ENCODE measurements at places on chromosomes 2 and 18.

GRCh38 chr2:195656161-195656858, 716 bp upstream of the SLC39A10 start:
- DNase-seq = no peak

GRCh38 chr2:169018390-169018789, 12.7 kb downstream of the ABCB11 start:
- no peak for DNase-seq

DNA sequence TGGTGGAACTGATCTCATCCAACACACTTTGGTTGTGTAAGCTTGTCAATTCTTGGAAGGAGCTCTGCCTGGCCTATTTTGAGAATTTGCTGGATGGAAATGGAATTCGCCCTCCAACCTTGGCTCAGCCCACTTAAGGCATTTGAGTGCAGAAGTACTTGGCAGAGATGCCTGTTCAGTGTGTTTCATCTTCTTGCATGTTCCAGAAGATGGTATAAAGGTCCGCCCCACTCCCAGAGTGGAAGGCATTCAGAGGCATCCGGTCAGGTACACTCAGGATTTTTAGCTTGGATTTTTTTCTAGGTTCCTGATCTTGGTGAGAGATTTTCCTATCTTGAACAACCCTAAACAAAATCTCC, 61.3 kb upstream of the TXNDC2 start:
- no peak for DNase-seq

DNA sequence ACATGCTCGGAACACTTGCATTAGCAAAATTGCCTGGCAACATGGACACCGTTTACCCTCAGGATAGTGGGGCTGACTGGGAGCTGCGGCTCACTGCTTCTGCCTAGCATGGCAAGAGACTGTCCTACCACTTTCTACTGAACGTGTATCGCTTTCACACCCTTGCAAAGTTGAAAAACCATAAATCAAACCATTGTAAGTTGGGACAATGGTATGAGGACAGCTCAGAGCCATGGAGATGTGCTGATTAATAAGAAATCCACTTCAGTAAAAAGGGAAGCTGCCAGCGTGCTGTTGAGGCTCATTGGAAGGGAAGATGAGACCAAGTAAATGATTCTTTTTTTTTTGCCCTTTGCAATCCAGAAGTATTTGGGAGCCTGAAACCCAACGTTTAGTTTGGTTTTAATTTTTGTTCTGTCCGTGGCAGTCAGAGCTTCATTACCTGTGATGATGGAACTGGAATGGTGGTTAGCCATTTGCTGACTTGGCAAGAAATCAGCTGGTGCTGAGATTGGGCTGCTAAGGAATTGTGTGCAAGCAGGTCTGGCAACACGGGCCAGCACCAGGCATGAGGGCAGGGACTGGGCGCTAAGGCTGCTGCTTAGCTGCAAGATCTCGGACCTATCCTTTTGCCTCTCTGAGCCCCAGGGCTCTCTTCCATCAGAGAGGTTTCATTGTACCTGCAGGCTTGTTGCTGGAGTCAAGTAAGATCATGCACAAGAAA, 75.5 kb upstream of the HS6ST1 start:
- DNase-seq = no peak

- DNase-seq = no peak
Measured at GRCh38 chr18:63002803-63003445, 287.6 kb downstream of the PHLPP1 start.

GRCh38 chr2:58669998-58670397, 428.9 kb upstream of the FANCL start:
- DNase-seq = no peak

DNA sequence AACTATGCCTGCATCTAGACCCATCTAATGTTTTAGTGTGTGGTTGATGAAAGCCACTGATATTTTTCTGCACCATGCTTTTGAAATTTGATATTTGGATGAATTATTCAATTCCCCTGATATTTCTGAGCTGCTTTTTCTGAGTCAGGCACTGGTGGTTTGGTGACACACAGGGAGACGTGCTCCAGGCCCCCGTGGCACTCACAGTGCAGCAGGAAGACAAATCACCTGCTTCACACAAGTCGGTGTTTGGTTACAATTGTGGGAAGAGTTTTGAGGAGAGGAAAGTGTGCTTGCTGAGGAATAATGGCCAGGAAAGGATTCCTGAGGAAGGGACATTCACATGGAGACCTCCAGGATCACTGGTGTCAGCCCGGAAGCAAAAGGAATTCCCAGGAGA, 179.7 kb downstream of the ACKR3 start:
- DNase-seq = no peak

DNA sequence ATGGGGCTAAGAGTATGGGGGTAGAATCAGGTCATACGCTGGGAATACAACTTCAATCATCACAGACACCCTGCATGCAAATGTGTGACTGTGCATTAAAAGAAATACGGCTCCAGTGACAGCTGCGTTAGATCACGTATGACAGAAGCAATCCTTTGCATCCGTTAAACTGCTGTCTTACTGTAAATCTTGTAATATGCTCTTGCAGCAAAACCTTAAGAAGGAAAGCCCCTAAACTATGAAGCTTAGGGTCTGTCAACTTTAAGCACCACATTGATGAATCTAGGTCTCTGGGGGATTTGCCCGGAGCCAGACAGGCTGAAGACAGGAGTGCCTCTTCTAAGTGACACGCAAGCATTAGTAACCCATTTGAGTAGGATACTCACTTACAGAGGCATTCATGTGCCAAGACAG, 84.7 kb upstream of the EML6 start:
- no peak for DNase-seq

GRCh38 chr2:174020926-174021662, 55.9 kb upstream of the SP3 start:
- no peak for DNase-seq

GRCh38 chr2:36408198-36408703, 52.7 kb downstream of the CRIM1 start:
- DNase-seq = peak; percentile 68

GRCh38 chr2:176583607-176584006, 314.4 kb downstream of the MTX2 start:
- DNase-seq = peak; percentile 53

GRCh38 chr18:26757263-26758019, 108.1 kb downstream of the AQP4 start:
- DNase-seq = no peak

DNA sequence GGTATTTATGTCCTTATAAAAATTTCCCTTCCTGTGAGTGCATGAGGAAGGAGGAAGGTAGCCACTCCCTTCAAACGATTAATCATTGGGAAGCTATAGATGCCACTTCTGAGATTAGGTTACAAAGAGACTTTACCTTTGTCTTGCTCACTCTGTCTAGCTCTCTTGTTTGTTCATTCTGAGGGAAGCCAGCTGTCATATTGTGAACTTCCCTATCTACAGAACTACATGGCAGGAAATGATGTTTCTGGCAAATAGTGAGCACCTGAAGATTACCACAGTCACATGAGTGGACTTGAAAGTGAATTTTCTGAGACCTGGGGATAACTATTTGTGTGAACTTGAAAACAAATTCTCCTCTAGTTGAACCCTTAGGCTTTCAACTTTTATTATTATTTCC, 776.8 kb downstream of the CCDC85A start:
- DNase-seq = no peak

DNA sequence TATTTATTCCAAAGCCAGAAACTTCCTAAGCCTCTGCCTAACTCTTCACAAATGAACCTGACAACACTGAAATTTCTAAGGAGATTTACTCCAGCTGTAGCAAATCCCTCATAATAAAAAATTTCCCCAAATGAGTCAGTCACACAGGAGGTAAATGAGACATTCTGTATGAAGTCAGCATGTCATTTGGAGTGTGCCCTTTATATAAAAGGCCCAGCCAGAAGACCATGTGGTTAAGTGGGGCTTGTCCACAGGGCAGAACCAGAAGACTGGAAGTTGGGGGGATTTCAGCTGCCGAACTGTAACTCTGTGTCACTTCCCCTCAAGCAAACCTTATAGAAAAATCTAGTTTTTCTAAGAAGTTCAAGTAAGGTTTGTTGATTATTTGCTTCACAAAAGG, 30.2 kb downstream of the NRP2 start:
- DNase-seq = no peak

DNA sequence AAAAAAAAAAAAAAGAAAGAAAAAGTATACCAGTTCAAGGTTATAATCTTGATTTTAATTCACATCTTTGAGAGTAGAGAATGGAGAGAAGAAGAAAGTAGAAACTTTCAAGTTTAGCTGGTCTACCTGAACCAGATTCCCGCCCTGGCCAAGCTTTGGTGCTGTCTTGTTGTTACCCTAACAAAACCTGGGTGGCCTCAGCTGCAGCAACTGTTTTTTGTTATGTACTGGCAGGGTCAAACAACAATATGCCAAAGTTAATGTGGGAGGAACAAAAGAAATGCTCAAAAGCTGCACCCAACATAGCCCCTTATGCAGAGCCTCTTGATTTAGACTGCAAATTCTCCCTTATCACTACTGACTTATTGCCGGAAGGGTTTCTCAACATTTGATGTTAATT, 165.3 kb upstream of the TFPI start:
- DNase-seq = no peak

DNA sequence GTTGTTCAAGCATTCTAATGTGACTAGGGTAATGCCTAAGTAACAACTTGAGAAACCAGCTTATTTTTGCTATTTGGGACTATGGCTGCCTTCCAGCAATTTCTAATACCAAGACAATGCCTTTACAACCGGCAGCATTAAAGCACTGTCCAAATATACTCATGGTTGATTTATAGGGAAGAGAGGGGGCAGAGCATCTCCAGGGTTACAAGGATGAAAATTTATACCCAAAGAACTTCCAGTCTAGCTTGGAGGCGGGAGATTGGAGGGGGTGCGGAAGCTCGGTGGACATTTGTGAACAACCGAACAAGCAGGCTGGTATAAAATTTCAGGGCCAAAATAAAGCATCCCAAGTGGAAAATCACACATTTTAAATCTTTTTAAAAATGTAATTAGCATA, 294.9 kb upstream of the STON1 start:
- no peak for DNase-seq

GRCh38 chr2:114742245-114742644, 299.8 kb downstream of the DPP10 start:
- no peak for DNase-seq

DNA sequence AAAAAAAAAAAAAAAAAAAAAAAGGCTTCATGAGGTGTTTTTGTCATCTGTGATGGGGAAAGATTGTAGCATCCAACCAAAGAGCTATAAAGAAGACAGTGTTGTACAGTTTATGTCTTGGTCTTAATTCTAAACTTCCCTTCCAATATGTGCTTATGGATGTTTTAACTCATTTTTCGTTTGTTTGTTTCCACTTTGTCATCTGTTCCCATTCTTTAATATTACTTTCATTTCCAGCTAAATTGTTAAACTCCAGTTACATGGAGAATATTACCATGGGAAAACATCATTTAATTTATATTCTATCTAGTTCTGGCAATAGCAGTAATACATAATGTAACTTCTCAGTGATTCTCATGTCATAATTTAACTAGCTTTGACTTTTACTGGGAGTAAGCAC, 344.1 kb upstream of the NRP2 start:
- DNase-seq = no peak

- DNase-seq = no peak
Measured at GRCh38 chr2:225566798-225567197, 167.3 kb downstream of the NYAP2 start.

GRCh38 chr18:25229081-25229480, 122.9 kb downstream of the ZNF521 start:
- DNase-seq = peak; percentile 99

- no peak for DNase-seq
Measured at GRCh38 chr2:207491086-207491485, 38.7 kb upstream of the CREB1 start.

DNA sequence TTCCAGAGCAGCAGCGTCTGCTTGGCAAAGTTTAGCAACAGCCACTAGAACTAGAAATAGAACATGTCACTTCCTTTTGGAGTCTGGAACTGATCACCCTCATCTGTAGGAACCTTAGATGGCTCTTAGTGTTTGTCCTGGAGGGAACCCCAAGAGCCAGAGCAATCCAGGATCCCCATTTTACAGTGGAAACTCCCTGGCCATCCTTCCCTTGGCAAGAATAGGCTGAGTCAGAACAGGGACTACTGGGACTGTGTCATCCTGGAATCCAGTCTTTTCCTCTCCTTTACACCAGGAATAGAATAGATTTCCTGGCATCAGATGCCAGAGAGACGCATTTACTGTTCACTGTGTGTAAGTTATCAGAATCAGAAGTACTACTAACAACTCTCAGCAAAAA, 33.2 kb upstream of the GRHL1 start:
- peak; percentile 22 for DNase-seq

- no peak for DNase-seq
Measured at GRCh38 chr2:111227716-111228141, 107.0 kb downstream of the BCL2L11 start.

GRCh38 chr2:201127570-201127969, 11.6 kb downstream of the CFLAR start:
- peak; percentile 84 for DNase-seq
